Stimulated activated naive CD4-positive, alpha-beta T cell (primary cell): ENCODE measurements at places on chromosomes 5 and 9.

- no peak for DNase-seq
Observed at GRCh38 chr9:91221332-91221731, 140.4 kb downstream of the AUH start.

GRCh38 chr9:128495296-128495695, 9.2 kb upstream of the GLE1 start:
- DNase-seq: no peak

DNA sequence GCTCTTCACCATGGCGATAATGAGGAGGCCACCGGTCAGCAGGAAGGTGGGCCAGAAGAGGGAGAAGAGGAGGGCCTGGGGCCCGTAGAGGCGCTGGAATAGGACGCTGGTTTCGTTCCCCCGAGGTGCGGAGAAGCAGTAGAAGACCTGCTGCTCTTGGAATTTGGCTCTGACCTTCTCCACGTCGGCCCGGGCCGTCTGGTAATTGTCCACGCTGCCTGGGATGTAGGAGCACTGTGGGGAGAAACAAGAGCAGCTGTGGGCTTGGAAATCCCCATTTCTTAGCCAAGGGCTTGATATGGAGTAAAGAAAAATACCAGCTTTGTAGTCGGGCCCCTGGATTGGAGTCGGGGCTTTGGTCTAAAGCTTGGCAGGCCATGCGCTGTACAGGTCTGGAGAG, 10.4 kb downstream of the KCNMB1 start:
- DNase-seq: no peak

- DNase-seq: no peak
Observed at GRCh38 chr5:137730336-137730735, 5.6 kb downstream of the KLHL3 start.

DNA sequence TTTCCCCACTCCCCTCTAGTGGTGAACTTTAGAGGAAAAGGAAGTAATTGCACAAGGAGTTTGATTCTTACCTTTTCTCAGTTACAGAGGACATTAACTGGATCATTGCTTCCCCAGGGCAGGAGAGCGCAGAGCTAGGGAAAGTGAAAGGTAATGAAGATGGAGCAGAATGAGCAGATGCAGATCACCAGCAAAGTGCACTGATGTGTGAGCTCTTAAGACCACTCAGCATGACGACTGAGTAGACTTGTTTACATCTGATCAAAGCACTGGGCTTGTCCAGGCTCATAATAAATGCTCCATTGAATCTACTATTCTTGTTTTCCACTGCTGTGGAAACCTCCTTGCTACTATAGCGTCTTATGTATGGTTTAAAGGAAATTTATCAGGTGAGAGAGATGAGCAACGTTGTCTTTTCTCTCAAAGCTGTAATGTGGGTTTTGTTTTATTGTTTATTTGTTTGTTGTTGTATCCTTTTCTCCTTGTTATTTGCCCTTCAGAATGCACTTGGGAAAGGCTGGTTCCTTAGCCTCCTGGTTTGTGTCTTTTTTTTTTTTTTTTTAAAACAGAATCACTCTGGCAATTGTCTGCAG, 25.3 kb downstream of the SLC22A5 start:
- DNase-seq: no peak

DNA sequence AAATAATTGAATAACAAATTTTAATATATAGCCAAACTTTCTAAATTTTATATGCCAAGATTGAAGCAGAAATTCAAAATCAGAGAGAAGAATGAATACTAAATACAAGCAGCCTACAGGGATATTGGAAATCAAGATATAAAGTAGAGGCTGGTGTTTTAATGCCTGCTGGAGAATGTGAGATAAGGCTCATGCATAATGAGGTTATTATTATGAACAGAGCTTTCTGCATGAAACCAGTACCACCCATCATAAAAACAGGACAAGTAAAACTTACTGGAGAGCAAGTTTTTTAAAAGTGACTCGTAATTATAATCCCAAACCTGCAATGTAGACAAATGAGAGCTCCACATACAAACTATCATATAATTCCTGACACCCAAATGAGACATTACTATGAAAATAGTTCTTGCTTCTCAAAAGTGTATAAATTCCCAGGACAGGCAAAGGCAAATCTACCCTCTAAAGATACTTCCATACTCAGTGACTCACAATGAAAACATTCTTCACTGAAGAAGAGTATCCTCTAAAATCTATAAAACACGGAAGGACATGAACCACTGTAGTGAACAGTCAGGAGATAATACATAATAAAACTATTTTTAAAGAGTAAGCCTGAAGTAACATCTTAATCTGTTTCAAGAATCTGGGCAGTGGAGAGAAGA, 532.0 kb upstream of the GRAMD2B start:
- DNase-seq: no peak

- no peak for DNase-seq
Observed at GRCh38 chr5:16549491-16550206, 67.1 kb downstream of the RETREG1 start.

GRCh38 chr5:150516011-150516410, 8.1 kb downstream of the NDST1 start:
- DNase-seq: no peak

GRCh38 chr5:112951124-112951702, 25.4 kb upstream of the DCP2 start:
- DNase-seq: no peak

DNA sequence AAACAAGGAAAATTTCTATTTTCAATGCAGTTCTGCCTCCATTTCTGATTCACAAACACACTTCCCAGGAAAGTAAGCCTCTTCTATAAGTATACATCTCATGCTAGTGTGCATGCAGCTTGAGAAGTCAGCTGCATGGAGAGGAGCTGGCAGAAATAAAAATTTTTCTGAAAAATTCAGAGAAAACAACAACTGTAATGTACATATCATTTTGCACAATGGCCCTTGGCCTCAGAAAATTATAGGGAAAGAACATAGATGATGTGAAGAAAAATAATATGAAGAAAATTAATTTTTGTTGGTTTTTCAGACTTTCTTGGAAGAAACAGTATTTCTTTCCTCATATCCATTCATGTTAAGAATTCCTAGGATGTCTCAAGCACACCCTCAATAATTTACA, 277.8 kb upstream of the ADRA1B start:
- DNase-seq: no peak

DNA sequence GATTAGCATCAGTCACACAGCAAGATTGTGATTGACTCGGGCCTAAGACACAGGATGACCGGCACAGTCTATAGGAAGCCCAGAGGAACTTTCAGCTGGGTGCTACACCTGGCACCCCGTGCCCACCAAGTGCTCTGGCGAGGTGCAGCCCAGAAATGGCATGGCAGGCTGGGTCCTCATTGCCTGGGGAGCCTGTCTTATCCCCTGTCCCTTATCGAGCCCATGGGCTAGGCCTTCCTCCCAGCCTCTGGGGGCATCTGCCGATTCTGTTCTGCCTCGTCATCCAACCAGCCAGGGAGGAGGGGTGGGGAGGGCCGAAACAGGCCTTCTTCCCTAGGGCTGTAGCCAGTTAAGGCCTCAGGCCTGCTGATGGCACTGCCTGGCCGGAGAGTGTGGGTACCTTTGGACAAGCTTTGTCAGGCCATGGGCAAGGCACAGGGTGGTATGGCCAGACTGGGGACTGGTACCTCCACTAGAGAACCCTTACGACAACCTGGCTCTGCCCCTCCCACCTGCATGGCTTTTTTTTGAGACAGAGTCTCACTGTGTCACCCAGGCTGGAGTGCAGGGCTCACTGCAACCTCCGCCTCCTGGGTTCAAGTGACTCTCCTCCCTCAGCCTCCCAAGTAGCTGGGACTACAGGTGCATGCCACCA, 1.6 kb downstream of the GRK6 start:
- DNase-seq: no peak

DNA sequence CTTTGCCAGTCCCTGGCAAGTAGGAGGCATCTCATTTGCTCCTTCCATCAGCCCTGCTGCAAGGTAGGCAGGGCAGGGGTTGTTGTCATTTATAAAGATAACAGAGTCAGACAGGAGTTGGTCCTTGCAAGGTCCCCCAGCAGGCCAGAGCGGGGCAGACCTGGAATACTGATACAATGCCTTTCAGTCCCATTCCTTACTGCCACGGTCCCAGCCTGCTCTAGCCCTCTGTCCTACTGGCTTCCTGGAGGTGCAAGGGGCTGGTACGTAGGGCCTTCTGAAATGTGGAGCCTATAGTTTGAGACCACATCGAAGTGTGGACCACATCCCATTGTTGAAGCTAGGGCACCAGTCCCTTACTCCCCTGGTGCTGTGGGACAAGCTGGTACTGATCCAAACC, 42.8 kb upstream of the PITX1 start:
- no peak for DNase-seq

DNA sequence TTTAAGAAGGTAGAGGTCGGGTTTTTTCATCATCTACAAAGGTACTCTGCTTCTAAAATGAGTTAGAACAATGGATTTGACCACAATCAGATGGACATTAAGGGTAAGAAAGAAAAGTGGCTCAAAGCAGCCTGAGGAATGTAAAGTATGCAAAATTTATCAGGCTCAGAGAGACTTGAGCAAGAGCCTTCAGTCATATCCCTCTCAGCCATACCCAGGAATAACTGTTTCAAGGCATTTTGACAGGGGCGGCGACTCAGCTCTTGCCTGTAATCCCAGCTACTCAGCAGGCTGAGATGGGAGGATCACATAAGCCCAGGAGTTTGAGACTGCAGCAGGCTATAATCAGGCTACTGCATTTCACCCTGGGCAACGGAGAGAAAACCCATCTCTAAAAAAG, 38.8 kb upstream of the ANXA2R start:
- no peak for DNase-seq
